Activated CD4-positive, CD25-positive, alpha-beta regulatory T cell treated with anti-CD3 and anti-CD28 coated beads, Interleukin-2, amount 50 U/mL, for 72 hours (primary cell): ENCODE measurements at places on chromosomes 4 and X.

DNA sequence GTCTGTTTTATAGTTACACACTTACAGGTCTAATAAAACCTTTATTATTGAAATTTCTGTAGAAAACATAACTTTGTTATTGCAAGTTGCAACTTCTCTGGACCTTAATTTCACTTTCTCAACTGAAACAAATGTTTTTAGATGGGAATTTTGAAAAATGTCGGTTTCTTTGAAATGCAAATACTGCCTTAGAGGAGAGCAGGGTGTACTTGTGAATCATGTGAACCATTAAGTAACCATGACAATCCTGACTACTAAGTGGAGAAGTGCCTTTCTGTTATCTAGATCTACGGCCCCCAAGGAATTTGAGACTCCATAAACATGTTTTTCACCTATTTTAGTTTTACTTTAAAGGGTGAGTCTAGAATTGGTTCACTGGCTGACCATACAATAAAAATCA is 8.5 kb upstream of the ARMCX2 start:
- no peak for DNase-seq

DNA sequence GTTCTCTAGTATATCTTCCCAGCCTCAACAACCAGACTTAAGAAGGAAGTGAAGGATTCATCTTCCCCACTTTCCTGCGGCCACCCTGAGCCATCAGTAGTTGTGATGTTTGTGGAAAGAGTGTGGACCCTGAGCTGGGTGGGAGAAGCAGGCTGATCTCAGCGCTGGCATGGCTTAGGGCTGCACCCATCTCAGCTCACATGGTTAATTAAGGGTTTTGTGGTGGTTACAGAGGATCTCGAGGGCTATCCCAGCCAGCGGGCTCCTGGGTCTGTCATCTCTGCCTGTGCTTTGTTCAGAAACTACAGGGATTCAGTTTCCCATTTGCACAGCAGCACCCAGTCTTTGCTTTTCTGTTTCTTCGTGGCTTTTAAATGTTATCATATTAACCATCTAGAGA is 163.4 kb downstream of the PTTG2 start:
- no peak for DNase-seq

GRCh38 chr4:25103418-25103817 is 56.8 kb downstream of the SEPSECS start:
- no peak for DNase-seq

DNA sequence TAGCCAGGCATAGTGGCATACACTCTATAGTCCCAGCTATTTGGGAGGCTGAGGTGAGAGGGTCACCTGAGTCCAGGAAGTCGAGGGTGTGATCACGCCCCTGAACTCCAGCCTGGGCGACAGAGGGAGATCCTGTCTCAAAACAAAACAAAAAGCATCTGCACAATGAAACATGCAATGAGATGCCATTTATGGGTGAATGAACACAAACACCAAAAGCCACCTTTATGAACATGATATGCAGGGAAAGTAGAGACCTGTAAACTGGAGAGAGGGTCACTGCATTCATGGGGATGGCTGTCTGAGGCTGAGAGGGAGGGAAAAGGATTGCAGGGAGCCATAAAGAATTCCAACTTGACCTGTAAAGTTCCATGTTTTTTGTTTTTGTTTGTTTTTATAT is 70.7 kb downstream of the EVC start:
- DNase-seq, result no peak

GRCh38 chr4:108110450-108110849 is 58.3 kb downstream of the LEF1 start:
- DNase-seq, result no peak

- DNase-seq, result no peak
These were observed 9.7 kb downstream of the OCIAD2 start for GRCh38 chr4:48896845-48897244.

GRCh38 chr4:10673817-10674369 is 10.7 kb downstream of the CLNK start:
- no peak for DNase-seq

DNA sequence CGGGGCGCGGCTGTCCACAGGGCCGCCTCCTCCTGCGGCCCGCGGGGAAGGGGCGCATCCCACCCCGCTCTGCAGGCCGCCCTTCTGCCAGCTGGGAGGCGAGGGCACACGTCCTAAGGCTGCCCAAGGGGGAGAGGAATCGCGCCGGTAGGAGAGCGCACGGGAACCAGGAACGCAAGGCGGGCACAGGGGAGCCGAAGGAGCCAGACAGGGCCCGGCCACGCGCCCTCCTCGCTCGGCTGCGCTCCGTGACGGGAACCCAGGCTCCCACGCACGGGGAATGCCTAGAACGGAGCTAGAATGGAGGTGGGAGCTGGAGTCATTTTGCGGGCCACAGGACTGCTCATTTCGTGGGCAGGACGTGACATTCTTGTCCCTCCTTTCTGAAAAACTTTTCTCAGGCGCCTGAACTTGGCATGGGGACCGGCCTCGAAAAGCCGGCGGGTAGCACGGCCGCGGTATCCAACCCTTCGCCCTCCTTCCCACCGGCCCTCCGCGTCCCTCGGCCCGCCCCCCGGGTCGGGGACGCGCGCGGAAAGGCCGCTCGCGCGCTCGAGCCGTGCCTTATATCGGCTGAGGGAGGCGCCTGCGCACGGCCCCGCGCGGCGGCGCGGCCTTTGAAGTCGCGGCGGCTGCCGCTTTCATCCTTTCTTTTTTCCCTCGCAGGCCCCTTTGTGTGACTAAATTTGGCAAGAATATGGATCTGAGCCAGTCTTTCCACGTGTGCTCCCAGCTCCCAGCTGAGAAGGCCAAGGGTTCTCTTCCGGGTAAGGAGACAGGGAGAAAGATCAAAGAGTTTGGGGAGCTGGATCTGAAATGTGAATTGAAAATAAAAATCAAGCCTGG is 4.2 kb upstream of the LEF1 start:
- peak; percentile 73 for DNase-seq

GRCh38 chrX:41705680-41706374 is 17.1 kb downstream of the GPR34 start:
- DNase-seq, result no peak

DNA sequence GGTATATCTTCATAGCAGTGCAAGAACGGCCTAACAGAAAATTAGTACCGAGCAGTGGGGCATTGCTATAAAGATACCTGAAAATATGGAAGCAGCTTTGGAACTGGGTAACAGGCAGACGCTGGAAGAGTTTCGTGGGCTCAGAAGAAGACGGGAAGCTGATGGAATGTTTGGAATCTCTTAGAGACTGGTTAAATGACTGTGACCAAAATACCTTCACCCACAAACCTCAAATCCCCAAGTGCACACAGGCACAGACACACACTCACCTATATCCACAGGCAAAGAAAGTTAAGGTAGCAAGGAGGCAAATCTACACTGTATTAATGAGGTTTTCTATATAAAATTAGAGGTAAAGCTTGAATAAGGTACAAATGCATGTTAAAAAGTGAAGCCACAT is 14.6 kb upstream of the SPRY1 start:
- DNase-seq, result no peak

GRCh38 chr4:78517050-78517652 is 34.4 kb upstream of the ANXA3 start:
- DNase-seq, result no peak

GRCh38 chrX:24148535-24149350 is 786 bp upstream of the ZFX start:
- no peak for DNase-seq

DNA sequence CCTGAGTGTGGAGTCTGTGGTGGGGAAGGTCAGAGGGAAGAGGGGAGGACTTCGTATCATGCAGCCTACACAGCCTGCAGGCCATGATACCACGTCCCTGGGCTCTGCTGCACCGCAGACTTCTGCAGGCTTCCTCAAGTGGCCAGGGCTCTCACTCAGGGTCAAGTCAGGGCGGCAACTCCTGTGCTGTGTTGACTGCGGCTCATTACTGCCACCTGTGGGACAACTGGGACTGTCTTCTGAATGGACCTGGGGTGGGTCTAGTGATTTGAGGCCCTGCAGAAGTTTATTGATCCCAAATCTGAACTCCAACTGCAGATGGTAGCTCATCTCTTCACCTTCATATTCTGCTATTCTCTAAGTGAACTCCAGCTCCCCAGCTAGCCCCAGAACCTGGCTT is 167.1 kb downstream of the NSUN7 start:
- DNase-seq, result no peak

- no peak for DNase-seq
These were observed 1145.6 kb upstream of the DIAPH2 start for GRCh38 chrX:95539041-95539440.

- DNase-seq, result no peak
These were observed 98.7 kb upstream of the CBLL2 start for GRCh38 chrX:22173966-22174365.

DNA sequence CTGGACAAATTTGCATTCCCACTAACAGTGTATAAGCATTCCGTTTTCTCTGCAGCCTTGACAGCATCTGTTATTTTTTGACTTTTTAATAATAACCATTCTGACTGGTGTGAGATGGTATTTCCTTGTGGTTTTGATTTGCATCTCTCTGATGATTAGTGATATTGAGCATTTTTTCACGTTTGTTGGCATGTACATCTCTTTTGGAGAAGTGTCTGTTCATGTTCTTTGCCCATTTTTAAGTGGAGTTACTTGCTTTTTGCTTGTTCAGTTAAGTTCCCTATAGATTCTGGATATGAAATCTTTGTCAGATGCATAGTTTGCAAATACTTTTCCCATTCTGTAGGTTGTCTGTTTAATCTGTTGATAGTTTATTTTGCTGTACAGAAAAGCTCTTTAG is 68.8 kb downstream of the ADAMTS3 start:
- DNase-seq, result no peak

DNA sequence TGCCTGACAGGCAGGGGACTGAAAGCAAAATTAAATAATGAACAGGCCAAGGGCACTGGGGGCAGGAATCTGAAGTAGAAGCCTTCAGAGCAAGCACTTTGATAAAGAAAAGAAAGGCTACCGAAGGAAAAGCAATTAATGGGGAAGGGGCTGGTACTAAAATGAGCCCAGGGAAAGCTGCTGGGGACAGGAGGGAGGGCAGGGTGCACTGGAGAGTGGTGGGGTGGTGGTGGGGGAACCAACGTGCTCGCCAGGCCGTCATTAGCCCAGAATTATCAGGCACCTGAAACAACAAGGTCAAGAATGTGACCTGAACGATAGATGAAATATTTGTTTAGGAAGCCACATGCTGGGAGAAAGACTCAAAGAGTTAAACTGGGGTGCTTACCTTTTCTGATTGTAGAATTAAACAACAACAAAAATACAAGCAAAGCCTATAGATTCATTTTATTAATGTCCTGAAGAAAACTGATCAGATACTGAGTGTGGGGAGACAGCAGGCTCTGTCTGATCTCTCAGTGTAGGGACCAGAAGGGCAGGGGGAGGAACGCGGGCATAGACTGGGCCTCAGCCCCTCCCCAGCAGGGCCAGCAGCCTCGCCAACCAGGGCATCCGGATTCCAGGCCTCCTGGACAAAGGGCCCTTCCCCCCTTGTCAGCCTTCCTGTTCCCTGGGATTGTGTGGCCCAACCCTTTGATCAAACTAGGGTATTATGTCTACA is 239.7 kb upstream of the KLF3 start:
- DNase-seq, result no peak

DNA sequence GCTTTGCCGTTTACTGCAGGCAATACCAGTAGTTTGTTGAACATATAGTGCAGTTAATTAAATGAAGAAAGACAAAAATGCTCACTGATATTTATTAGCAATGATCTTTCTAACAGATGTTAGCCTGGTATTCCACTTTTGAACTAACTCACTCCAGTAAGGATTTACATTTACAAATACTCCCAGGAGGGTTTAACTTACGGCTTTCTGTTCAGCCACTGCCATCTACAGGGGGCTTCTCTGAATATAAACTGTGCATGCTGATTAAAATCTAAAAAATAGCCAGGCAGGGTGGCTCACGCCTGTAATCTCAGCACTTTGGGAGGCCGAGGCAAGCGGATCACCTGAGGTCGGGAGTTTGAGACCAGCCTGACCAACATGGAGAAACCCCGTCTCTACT is 2.2 kb upstream of the SRD5A3 start:
- no peak for DNase-seq

DNA sequence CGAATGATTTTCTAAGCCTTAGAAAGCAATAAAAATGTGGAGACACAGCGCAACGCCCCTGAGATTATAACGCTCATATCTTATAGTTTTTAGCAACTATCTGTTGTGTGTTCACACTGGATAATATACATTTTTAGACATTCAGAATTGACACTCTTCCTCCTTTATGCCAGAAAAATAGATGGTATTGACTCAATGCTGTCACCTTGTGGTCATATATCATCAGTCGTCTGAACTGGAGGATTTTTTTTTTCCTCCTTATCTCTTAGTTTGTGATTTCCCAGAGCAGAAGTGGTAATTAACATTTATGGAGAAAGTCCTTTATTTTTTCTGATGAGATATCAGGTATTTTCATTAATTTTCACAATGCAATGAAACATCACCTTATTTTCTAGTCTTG is 759.6 kb downstream of the RAB28 start:
- DNase-seq, result no peak

- DNase-seq, result no peak
These were observed 99.5 kb upstream of the FAM9B start for GRCh38 chrX:9133426-9133825.

DNA sequence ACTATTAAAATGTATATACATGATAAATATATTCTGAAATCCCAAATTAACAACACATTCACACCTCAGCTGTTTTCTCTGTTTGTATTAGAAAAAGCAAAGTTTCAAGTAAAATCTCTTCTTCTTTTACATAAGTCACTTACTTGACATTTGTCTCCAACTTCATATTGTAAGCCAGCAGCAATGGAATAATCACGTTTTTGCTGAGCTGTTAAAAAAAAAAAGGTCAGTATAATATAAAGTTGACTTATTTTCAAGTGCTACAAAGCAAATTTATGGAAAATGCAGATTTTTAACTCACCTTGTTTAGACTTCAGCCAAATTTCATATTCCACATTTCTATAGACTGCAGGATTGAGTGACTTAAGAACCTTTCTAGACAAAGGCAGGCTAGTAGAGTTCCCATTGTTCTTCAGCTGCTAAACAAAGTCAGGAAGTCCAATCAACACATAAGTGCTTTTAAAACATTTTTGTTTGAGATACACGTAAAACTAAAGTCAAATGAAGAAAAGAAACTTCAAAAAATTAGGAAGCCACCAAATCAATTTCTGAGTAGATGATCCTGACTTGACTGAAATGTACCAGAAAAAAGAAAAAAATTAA is 25.0 kb downstream of the OTUD4 start:
- DNase-seq, result no peak

DNA sequence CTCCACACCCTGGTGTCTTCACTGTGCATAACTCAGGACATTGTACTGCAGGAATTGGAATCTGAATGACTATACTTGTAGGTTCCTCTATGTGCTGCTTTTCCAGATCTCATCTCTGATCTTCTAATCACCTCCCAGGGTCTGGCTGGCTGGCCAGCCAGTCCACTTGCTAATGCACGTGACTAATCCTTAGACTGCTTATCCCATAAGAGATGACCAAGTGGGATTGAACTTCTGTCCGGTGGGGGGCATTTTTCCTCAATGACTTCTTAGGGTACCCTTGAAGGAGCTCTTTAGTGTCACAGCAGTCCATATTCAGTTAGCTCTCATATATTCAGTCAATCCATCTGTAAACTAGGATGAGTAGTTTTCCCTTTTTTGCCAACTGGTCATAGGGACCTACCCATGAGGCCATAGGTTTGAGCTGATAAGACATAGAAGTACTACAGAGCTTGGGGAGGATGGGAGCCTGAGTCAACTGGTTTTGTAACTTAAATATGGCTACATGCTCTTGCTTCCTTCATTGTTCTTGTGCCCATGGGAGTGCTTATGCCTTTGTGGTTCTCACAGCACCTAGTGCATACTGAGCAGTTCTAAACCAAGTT is 71.9 kb upstream of the WDR1 start:
- DNase-seq, result no peak

- DNase-seq, result no peak
These were observed 25.9 kb downstream of the UNC5C start for GRCh38 chr4:95522682-95523530.

- no peak for DNase-seq
These were observed 98.8 kb downstream of the COX18 start for GRCh38 chr4:72970756-72971155.
